CD4-positive, alpha-beta memory T cell (primary cell): ENCODE measurements at places on chromosomes 1 and 21.

GRCh38 chr1:189429610-189430009, 1048.1 kb downstream of the BRINP3 start:
- no peak for DNase-seq

DNA sequence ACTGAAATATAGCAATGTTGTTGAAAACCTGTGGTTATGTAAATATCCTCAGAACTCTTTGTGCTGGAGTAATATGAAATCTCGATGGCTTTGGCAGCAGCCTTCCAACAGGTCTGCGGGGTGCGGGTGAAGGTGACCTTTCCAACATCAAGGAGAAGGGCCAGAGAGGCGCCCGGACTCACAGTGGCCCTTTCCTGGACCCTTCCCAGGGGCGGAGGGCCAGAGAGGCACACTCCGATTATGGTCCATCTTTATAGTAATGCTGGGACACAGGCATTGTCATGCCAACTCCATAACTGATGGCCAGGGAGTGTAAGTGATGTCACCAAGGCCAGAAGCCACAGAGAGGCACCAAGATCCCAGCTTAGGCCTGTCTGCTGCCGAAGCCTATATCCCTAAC, 18.1 kb downstream of the SLC37A1 start:
- DNase-seq = no peak

DNA sequence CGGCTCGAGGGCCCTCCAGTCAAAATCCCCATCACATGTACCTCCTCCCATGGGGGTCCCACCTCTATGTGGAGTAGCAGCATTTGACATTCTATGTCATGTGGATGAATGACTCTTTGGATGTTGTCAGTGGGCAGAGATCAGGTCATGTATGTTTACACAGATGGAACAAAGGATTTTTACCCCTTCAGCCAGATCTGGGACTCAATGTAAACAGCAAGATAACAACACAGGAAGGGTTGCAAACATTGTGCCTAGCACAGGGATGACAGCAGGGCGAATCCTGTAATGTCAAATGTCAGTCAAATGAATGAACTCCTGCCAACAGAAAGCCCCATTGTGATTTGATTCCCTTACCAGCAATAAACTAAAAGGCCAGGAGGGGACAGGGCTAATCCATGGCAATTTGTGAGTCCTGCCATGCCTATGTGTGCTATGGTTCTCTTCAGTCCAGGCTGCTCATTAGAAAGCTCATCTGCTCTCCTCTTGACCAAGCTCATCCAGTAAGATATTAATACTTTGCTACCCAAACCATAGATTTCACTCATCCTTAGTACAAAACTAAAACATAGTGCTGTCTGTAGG, 60.3 kb downstream of the PGBD5 start:
- no peak for DNase-seq

DNA sequence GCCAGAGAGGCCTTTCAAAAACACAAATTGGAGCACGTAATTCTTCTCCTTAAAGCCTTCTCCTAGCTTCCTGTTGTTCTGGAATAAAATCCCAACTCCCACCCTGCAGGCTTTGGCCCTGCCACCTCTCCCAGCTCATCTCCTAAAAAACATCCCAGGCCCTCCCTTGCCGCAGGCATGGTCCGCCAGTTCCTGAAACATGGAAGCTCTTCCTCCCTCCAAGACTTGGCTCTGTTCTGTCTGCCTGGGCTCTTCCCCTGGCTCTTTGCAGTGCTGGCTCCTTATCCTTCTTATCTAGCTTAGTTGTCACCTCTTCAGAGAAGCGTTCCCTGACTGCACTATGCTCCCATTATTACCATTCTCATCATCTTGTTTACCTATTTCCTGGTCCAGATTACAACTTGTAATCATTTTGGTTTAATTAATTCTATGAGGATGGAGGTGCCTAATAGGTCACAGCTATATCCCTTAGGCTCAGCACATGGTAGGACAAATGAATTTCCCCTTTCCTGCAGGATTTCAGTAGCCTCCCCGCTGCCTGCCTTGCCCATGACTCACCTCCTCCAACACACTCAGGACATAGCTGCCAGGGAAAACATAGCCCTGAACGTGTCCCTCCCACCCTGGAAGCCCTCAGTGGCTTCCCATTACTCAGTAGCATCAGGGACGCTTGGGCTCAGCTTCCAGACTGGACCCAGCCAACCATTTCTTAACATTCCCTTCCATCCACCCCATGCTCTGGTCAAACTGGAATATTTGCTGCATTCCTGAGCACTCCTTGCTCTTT, 15.7 kb upstream of the IGSF21 start:
- DNase-seq = no peak

DNA sequence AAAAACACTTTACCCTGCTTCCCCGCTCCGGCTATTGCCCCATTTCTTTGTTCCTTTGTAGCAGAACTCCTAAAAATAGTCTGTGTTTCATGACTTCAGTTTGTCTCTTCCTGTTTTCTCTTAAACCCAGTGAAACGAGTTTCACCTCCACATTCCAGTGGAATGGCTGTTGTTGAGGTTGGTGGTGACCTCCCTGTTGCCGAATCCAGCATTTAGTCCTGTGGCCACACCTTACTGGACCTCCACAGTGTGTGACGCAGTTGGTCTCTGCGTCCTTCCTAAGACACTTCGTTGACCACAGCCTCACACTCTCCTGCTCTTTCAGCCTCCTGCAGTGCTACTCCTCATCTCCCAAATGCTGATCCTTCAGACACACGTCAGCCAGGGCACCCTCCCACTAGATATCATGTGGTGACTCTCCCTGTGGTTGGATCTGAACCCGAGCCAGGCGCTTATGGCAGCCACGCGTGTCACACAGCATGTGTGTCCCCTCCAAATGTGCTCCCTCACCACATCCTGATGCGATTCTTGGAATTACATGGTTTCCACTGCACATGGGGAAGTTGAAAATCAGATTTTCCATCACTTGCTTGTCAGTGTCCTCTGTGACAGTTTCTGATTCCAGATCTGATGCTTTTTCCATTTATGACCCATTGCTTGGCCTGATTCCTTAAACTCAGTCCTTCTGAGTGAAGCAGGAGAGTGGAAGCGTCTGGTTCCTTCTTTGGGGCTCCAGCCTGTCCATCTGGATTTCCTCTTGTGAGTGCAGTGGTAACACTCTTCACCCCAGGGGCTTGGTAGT, 99.1 kb upstream of the ARTN start:
- no peak for DNase-seq

DNA sequence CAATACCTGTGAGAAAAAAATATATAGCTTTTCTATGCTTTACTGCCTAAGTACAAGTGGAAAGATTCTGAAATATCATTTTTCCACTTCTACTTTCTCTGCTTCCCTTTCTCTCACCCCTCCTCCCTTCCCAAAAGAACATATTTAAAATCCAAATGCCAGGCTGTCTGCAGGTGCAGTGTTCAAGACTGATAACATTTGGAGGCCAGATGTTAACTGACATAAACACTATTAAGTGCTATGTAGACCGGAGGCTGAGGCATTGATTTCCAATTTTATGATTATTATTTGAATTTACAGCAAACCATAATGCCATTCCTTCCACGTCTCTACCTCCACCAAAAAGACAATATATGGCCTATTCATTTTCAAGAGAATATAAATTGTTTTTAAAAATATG, 296.9 kb upstream of the SGIP1 start:
- DNase-seq = no peak

DNA sequence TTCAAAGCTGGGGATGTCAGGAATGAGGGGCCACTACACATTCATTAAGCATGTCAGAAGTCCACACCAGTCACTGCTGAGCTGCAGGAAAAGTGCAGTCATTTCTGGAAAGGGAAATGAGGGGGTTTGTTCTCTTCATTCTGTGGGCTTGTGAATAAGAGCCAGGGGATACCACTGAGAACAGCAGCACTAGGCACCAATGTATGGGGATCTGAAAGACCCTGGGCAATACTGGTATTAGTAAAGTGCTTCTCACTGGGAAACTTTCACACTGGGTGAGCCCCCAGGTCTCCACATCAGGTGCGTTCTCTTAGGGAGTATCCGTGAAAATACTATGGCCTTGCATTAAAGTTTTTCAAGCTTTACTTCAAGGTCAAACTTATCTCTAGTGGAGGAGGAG, 49.9 kb downstream of the TGFB2 start:
- DNase-seq = no peak

- no peak for DNase-seq
Measured at GRCh38 chr21:39152271-39152670, 31.0 kb downstream of the PSMG1 start.

GRCh38 chr1:24364975-24365678, 46.0 kb downstream of the GRHL3 start:
- no peak for DNase-seq

DNA sequence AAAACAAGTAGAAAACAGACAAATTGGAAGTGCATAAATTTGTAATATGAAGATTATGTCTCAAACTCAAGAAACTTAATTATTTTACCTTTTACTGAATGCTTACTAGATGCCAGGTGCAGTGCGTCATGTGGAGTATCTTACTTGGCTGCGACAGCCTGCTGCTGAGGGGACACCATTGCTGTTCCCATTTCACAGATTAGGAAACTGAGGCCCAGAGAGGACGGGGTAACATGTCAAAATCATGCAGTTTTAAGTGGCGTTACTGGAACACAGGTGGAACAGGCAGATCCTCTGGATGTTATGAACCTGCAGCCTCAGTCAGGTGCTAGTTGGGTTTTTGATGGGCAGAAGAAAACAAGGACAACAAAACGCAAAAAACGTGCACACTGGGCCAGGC, 7.3 kb upstream of the DHRS3 start:
- DNase-seq = no peak

DNA sequence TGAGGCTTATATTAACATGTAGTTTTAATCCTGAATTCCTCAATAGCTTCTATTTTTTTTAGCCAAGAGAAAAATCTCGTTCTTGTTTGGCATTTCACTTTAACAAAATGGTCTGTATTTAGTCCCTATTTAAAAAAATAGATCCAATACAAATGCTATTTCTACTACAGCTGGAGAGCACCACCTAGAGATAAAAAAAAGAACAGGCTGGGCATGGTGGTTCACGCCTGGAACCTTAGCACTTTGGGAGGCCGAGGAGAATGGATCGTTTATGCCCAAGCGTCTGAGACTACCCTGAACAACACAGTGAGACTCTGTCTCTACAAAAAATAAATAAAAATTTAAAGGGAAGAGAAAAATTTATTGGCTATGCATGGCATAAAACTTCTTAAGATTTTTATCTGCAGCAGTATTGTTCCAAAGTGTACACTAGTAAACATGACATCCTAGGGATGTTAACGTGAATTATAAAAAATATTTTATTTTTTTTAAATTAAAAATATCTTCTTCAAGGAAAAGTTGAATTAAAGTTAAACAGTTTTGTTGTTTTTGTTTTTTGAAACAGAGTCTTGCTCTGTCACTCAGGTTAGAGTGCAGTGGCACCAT, 4.4 kb downstream of the ST7L start:
- no peak for DNase-seq

- DNase-seq = peak; percentile 31
Measured at GRCh38 chr1:192474080-192474683, 101.4 kb upstream of the RGS1 start.

DNA sequence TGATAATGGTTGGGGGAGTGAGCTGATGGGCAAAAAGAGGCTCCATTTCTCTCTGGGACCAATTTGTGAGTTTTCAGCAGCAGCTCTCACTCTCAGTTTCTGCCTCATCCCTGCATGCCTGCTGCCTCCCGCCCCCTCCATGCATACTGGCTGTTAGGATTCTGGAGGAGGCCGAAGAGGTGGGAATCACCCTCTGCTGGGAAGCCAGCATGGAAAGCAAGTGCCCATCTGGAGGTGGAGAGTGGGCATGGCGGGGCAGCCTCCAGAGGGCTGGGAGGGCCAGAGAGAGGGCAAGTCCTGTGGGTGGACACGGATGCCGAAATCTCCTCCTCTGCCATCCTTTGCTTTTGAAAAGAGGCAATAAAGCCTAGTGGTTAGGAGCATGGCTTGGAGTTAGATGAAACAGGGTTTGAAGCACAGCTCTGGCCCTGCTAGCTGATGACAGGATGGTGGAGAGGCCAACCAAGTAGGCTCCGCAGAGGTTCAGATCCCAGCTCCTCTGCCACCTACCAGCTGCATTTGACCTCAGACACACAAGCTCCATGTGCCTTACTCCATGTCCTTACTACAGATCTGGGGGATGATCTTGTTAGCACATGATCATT, 113.4 kb downstream of the GRIK3 start:
- DNase-seq = no peak

DNA sequence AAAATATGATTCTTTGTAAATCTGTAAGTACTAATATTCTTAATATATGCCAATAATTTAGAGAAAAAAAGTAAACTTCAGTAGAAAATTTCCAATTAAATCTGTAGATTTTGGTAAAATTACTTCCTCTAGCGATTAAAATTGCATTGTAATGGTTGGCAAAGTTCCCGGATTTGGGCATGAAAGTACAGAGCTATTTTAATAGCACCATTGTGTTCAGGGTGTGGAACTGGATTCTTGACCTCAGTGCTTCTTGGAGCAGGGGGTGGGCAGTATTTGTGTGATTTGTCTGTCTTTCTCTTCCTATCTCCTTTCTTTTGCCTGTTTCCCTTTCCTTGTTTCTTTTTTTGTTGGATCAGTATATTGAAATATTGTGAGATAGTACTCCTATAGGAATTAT, 72.1 kb downstream of the DNM3 start:
- no peak for DNase-seq

- no peak for DNase-seq
Measured at GRCh38 chr1:85748120-85748519, 39.9 kb upstream of the ZNHIT6 start.

- DNase-seq = no peak
Measured at GRCh38 chr1:54323921-54324250, 82.3 kb downstream of the SSBP3 start.

DNA sequence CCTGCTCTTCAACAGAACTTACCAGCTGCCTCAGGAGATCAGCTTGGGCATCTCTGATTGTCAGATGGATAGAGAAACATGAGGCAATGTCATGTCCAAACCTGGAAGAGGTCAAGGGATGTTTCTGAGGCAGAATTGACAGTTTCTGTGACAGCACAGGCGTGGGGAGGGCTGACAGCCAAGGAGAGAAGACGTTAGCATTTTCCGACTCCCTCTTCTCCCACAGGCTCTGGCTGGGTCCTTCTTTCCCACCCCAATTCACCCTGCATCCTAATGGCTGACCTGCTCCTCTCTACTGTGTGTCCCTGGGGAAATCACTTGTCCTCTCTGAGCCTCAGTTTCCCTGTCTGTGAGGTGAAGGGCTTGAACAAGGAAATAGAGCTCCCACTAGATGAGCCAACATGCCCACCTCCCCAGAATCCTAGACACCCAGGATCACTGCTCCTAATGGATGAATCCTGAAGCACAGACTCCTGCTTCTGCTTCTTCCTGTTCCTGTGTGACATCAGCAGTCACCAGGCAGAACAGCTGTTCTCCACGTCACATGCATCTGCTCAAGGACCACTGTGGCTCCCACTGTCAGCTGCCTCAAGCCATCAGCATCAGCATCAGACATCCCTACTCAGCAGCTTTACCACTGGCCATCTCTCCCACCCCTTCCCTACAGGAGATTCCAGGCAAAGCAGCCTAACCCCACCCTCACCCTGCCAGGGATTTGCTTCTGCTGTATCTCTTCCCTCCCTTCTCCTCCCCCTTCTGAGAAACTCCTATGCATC, 408.0 kb downstream of the MATN1 start:
- no peak for DNase-seq
